NCI-H1105 treated with DMSO at 0.1 percent for 48 hours (cell line): ENCODE measurements at places on chromosomes 1 and 21.

- no peak for DNase-seq
Observed at GRCh38 chr1:22280526-22280925, 137.6 kb upstream of the WNT4 start.

DNA sequence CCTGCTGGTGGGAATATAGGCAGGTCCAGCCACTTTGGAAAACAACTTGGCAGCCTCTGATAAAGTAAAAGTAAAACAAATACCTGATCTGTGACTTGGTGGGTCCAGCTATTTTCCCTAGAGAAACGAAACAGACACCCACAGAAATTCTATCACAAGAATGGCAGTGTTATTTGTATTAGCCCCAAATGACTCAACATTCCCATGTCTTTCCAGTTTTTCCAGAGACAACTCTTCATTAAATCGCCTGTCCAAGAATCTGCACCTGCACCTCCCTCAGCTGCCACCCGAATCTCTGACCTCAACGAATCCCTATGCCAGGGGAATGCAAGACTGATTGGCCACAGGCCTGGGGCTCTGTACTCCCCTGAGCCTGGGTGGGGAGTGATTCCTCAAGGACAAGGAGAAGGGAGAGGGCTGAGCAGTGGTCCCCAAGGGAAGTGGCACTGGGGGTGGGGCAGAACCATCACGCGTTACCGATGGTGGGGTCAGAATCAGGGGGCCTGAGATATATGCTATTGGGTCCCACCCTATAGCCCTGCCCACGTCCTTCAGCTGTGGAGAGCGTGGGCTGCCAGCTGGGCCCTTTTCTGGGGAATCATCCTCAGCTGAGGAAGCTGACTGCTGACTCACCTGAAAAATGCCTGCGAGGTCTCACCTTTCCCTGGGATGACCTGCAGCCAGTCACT, 553.0 kb downstream of the PTPRU start:
- no peak for DNase-seq

DNA sequence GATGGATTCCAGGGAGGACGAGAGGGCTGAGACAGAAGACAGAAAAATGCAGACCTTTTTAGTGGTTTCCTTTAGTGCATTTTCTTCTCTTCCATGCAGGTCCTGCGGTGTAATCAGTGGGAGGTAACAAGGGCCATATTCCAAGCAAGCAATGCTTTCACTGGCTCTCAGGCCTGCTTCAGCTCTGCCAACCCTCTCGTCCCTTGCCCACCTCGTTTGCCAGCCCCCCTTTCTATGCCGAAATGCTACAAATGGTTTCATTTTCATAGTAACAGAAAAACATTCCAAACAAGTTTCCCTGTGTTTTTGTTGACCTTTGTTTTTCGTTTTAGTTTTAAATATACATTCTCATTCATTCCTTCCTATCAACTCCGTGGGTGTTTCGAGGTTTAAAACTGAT, 443.1 kb downstream of the TTLL7 start:
- no peak for DNase-seq

DNA sequence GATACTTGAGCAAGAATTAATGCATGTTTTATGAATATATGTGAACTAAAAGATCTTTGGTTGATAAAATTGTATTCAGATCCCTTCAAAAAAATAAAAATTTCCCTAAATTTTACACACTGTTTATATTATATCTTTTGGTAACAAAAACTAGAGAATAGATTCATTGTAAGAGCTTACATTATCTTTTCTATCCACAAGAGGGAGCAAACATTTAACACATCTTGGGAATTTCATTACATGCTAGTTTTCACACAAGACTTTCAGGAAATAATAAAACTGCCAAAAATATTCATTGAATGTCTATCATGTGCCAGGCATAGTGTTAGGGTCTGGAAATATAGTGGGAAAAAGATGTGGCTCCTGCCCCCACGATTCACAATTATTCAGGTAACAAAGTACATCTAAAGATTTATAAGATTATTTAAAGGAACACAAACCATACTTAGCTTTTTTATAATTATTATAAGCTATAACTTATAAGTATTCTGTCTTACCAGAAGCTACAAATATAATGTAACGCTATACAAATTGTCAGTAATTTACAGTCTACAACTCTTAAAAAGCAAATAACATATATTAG, 30.6 kb downstream of the FAF1 start:
- peak; percentile 38 for DNase-seq

GRCh38 chr1:25702101-25702775, 85.6 kb downstream of the MAN1C1 start:
- DNase-seq, result no peak

- no peak for DNase-seq
Observed at GRCh38 chr1:50667710-50668356, 244.6 kb upstream of the DMRTA2 start.

GRCh38 chr1:115717541-115717940, 51.0 kb downstream of the CASQ2 start:
- peak; percentile 46 for DNase-seq

DNA sequence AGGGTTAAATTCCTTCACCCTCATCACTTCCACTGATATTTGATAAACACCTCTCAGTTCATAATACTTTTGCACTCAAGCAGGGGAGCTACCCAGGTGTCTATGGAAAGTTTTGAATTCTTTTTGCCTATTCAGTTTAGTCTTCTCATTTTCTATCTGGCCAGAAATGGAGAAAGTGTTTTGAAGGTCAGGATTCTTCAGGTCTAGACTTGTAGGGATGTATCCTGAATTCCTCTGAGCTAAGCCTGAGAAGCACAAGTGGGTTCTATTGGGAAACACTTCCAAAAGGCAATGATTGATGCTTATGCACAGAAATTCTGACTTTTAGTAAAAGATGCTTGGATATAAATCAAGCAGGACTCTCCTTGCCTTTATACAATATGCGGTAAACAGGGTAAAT, 217.8 kb upstream of the HOOK1 start:
- DNase-seq, result no peak

DNA sequence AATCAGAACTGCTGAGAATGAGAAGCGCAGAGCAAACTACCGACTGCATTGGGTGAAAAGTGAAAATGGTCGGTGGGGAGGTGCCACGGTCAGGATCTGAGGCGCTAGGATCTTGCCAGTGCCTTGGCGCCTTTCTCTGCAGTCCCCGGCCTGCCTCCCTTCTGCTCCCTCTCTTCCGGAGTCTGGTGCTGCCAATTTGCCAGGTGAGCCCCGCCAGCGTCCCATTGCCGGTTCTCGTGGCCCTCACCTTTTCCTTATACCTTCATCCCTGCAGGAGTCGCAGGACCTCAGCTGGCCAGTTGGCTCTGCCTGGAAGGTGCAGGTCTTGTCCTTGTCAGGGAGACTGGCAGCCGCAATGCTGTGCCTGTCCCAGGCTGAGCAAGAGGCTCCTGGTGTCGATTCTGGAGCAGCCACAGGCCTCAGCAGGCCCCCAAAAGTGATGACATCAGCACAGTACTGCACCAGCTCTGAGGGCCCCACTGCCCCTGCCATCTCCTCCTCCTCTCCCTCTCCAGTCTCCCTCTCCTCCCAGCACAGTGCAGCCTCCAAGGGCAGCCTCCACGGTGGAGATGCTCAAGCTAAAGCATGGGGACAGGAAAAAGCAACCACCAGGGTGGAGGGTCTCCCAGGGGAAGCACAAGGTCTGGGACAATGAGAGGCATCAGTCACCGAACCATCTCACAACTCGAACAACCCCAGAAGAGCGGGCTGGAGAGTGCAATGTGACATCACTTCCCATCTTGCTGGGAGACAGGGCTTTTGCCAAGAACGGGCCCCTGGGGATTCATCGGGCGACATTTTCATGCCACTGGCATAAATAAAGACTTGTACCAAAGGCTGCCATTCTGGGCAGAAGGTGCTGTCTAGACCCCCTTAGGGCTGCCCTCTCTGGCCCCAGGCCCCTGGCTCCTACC, 37.1 kb upstream of the H6PD start:
- no peak for DNase-seq

DNA sequence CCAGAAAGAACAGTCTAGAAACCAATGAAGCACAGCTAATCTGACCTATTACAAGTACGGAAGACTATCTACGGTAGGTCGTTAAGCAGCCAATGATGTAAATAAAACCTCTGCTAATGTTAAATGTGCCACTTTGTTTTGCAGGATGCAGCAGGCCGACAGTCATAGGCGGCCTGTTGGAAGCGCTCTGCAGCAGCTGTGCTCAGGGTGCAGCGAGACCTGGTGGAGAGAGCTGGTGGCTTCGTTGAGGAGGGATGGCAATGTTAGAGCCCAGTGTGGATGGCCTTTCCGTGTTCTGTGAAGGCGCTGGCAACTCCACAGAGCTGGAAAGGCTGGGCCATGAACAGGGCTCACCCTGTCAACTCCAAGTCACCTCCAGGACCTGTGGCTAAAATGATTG, 87.3 kb downstream of the PCP4 start:
- no peak for DNase-seq

DNA sequence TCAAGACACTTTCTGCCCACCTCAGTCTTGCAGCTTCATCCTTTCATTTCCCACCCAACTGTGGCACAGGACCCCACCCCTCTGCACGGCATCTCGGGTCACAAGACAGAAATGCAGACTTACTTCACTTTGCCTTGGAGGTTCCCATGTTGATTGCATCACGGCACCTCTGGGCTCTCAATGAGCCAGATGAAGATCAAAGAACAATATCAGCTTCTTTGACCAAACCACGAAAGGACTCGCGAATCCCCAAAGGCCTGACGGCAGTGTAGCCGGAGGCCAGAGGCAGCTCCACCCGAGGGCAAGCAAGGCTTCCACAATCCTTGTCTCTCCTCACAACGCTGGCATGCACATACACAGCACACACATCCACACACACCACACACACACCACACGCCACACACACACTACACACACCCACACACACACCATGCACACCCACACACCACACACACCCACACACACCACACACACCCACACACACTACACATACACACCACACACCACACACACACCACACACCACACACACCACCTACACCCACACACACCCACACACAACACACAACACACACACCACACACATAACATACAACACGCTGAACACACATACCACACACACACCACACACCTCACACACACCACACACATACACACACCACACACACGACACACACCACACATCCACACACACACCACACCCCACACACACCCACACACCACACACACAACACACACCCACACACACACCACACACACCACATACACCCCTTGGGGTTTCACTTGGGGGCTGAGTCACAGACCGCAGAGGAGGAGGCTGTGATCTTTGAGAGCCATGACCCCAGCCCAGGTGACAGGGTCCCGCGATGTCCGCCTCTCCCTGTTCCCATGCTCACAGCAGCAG, 35.8 kb downstream of the UBASH3A start:
- no peak for DNase-seq

DNA sequence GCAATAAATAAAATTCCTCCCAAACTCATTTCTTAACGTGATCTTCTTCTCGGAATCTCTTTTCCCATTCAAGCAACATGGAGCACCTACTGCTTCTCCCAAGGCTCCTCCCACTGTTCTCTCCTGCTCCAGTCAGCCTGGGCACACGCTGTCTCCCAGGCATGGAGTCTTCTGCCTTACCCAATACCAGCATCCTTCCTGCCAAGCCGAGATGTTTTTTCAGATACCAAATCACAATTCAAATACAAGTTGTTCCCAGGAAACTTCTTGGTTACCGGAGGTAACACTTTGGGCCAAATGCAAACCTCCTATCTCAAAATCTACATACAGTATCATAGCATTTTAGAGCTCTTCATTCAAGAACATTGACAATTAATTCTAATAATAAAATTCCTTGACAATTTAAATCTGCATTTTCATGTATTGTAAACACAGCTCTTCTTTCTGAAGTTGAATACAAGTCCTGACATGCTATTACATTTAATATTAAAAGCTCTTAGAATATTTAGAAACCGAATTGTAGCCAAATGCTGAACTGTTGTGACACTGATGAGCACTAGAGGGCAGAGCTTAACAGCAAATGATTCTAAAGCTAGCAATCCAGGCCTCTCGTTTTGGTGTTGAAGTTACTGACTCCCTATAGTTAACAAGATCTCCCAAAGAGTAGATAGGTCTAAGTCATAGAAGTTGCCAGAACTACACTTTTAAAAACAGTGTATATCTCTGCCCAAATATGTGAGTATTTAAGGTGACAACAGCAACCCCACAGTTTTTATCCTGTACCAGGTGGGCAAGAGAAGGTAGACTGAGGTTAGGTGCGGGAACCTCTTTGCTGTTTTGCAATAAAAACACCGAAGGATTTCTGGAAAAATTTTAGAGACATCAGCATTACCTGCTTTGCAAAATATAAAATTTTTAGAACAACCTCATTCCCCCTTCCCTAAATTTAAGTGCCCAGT, 52.3 kb downstream of the BCAR3 start:
- peak; percentile 78 for DNase-seq
